ENCODE measurements at places on chromosomes 2 and 18.
A peak's percentile ranks its signal among the peaks of the same experiment; 100 is the strongest.

DNA sequence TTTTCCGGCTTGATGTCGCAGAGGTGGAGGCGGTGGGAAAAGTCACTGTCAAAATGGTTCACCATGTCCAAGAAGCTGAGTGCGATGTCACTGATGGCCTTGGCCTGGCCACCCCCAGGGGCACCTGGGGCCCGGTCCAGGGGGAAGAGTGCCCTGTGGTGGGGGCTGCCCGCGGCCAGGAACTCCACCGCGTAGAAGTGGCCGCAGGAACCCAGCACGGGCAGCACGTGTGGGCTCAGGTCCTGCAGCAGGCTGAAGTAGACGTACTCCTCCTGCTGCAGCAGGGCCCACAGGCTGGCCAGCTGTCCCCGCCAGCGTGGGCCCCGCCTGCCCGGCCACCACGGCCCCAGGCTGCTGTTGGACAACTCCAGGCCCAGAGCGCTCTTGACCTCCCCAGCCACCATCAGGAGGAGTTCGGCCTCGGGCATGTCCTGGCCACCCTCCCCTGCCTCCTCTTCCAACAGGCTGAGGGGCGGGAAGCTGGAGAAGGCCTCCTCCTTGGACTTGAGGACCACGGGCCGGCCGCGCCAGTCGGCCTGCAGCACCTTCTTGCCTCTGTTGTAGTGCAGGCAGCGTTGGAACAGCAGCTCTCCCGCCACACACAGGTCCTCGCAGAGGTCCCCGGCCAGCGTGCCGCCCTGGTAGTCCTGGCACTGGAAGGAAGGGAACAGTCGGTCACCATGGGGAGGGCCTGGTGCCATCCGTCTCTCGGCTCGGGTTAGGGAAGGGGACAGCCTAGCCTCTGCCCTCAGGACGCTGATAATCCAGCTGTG, 10.3 kb downstream of the DIPK1C start:
- peaks cover 33% of the 10 kb centered on the region for H3K27me3 ChIP-seq
- H3K27ac ChIP-seq = no peak overlapping the region
- no peak overlapping the region for H3K4me3 ChIP-seq
- no peaks in the 10 kb centered on the region for H3K36me3 ChIP-seq
- H3K4me1 ChIP-seq = peaks cover 7% of the 10 kb centered on the region

GRCh38 chr2:153072813-153073212, 354.4 kb downstream of the ARL6IP6 start:
- DNase-seq = no peak
- no peaks in the 10 kb centered on the region for H3K36me3 ChIP-seq
- no peak overlapping the region for H3K27ac ChIP-seq
- H3K27me3 ChIP-seq = no peaks in the 10 kb centered on the region
- H3K4me3 ChIP-seq = no peak overlapping the region
- peaks cover 2% of the 10 kb centered on the region for H3K4me1 ChIP-seq

- H3K27me3 ChIP-seq = no peaks in the 10 kb centered on the region
- no peaks in the 10 kb centered on the region for H3K36me3 ChIP-seq
- no peak overlapping the region for H3K27ac ChIP-seq
- no peak overlapping the region for H3K4me3 ChIP-seq
These were observed 601.7 kb upstream of the VRK2 start for GRCh38 chr2:57444752-57445430.

DNA sequence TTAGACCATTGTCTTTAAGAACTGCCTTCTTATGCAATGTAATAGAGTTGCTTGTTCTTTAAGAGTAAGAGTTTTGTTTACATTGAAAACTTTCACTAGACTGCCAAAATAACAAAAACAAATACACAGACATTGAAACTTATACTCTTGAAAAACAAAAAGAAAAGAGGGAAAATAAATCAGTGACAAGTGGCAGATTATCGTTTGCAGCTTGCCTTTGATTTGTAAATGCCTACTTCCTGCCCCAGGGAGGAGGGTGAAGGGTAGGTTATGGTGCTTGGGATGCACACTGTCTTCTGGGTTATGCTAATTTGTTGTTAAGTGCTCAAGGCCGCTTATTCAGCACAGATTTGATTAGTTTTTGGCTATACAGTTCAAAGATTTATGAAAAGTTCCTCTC, 198.7 kb downstream of the TGIF1 start:
- H3K27ac ChIP-seq = peak overlapping the region; percentile 52
- H3K4me1 ChIP-seq = peaks cover 28% of the 10 kb centered on the region
- H3K36me3 ChIP-seq = no peaks in the 10 kb centered on the region
- H3K4me3 ChIP-seq = no peak overlapping the region

GRCh38 chr2:181998041-181998835, 12.6 kb downstream of the PPP1R1C start:
- H3K4me3 ChIP-seq = no peak overlapping the region
- H3K36me3 ChIP-seq = no peaks in the 10 kb centered on the region
- DNase-seq = no peak
- no peaks in the 10 kb centered on the region for H3K27me3 ChIP-seq

DNA sequence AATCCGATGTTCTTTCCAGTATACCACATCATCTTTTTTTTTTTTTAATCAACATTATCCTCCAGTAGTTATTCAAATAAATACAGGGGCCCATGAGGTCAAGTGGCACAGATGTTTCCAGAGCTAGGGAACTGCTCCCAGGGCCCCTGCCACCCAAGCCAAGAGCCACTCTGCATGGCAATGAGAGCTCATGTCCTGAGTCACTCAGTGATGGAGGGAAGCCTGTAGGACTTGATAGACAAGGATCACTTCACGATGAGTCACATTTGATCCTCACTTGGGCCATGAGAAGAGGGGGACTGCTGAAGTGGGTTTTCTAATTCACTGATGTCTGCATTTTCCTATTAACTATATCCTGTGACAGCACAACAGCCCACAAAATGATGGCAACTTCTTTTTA, 127.0 kb upstream of the PKDCC start:
- H3K27ac ChIP-seq = no peak overlapping the region
- H3K36me3 ChIP-seq = no peaks in the 10 kb centered on the region
- no peak for DNase-seq
- no peak overlapping the region for H3K4me3 ChIP-seq

- peaks cover 25% of the 10 kb centered on the region for H3K27me3 ChIP-seq
- DNase-seq = no peak
- H3K4me3 ChIP-seq = no peak overlapping the region
- H3K36me3 ChIP-seq = no peaks in the 10 kb centered on the region
These were observed 37.5 kb upstream of the NCOA1 start for GRCh38 chr2:24453379-24454073.

- H3K4me1 ChIP-seq = peaks cover 46% of the 10 kb centered on the region
- DNase-seq = no peak
- H3K27ac ChIP-seq = no peak overlapping the region
These were observed 99.3 kb downstream of the SPTBN1 start for GRCh38 chr2:54555318-54555837.

DNA sequence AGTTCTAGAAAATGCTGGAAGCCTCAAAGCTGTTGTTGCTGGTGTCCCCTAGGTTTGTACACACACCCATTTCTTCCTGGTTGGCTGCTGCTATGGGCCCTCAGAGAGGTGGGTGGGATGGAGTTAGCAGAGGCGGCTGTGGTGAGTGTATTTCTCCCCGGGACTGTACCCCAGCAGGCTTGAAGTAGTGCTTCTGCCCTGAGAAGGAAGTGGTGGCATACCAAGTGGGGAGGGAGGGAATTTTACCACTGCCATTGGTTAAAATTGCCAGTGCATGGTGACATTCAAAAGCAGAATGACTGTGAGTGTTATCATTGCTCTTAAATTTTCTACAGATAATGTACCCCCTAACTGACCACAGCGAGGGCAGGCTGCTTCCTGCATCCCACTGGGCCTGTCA, 125.6 kb upstream of the CAPN13 start:
- no peak for DNase-seq
- peaks cover 6% of the 10 kb centered on the region for H3K27me3 ChIP-seq
- H3K4me3 ChIP-seq = no peak overlapping the region
- no peak overlapping the region for H3K27ac ChIP-seq

GRCh38 chr2:26557244-26557925, 79.5 kb upstream of the OTOF start:
- no peak overlapping the region for H3K27ac ChIP-seq
- no peaks in the 10 kb centered on the region for H3K36me3 ChIP-seq
- no peak for DNase-seq
- H3K4me3 ChIP-seq = no peak overlapping the region

GRCh38 chr2:209423562-209424198, at the start of gene MAP2:
MAP2 (plus strand) TSS chr2:209424047; CDS start chr2:209653171, 229,124 bp downstream.
- H3K4me1 ChIP-seq = peaks cover 12% of the 10 kb centered on the region
- H3K27me3 ChIP-seq = peaks cover 10% of the 10 kb centered on the region
- DNase-seq = peak; percentile 87
- H3K27ac ChIP-seq = peak within 1 kb of the TSS; percentile 86
- peak within 1 kb of the TSS; percentile 85 for H3K4me3 ChIP-seq
- no peaks in the 10 kb centered on the region for H3K36me3 ChIP-seq

DNA sequence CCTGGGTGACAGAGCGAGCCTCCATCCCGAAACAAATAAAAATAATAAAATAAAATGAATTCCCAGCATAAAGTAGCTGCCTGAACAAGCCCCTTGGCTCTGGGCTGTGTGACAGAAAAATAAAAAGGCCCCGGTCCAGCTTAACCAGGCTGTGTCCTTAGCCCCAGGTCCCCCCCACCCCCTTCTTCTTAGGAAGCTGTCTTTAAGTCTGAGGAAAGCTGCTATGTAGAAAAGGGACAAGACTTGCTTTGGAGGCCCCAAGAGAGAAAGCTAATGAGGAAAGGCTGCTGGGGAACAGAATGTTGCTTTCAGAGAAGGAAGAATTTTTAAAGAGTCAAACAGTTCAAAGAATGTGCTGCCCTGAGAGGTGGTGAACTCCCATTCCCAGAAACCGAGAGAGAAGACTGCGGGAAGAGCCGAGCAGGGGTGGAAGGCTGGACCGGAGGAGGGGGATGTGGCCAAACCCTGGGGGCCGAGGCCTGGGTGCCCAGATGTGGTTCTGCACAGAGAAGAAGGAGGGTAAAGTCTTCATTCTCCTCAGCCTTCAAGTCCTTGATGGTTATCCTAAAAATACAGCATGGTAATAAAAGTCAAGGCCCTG, 61.9 kb downstream of the CENPO start:
- no peak overlapping the region for H3K4me3 ChIP-seq
- H3K27me3 ChIP-seq = no peaks in the 10 kb centered on the region
- no peak for DNase-seq
- no peak overlapping the region for H3K27ac ChIP-seq
- H3K36me3 ChIP-seq = peaks cover 1% of the 10 kb centered on the region
- H3K4me1 ChIP-seq = no peaks in the 10 kb centered on the region

DNA sequence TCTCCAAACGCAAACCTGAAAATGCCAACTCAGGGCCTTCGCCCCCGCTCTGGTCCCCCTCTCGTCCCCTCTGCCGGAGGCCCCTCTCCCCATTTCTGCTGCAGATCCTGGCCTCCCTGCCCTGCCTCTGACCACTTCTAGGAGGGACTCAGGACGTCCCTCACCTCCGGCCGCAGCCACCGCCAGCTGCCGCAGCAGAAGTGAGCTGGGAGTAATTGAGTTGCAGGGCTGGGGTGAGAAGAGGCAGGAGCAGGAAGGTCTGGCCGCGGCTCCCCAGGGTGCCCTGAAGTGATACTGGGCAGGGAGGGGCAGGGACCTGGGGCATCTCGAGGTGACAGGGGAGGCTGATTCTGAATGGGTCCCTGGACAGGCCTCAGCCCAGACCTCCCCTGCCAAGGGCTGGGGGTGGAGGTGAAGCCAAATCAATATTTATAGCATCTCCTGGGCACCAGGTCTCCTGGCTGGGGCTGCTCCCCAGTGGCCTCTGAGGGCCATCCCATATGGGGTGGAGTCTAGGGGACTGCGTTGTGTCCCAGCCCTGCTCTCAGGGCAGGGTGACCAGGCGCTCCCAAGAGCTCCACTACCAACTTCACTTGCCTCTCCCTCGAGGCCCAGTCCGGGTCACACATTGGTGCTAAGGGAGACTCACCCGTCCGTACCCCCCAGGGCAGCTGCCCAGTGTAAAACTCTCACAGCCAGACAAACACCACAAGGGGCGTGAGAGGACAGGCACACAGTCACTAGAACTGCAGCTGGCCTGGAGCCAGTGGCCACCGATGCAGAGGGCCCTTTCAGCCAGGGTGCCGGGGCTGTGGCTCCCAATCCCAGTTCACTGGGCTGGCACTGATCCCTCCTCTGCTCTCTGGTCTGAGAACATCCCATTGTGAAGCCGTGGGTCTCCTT, 33.0 kb downstream of the KCNIP3 start:
- no peak for DNase-seq
- peaks cover 47% of the 10 kb centered on the region for H3K27me3 ChIP-seq
- H3K27ac ChIP-seq = no peak overlapping the region
- H3K36me3 ChIP-seq = no peaks in the 10 kb centered on the region
- peaks cover 13% of the 10 kb centered on the region for H3K4me1 ChIP-seq

DNA sequence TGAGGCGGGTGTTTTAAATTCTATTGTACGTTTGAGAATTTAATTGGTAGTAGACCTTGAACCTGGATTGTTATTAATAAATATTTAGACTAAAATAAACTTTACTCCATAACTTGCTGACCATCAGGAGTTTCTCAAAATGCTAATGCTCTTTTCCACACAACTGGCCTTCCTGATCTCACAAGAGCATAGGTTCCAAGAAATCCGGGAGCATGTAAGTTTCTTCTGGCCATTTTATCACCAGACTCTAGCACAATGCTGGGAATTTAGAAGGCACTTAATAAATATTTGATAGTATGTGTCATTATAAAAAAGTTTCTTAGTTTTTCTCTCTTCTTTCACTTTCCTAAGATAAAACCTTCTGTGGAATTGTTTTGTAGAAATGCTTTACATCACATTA, 2047.1 kb downstream of the SUCLG1 start:
- no peak for DNase-seq
- H3K4me3 ChIP-seq = no peak overlapping the region
- H3K4me1 ChIP-seq = no peaks in the 10 kb centered on the region
- H3K27ac ChIP-seq = no peak overlapping the region

- no peaks in the 10 kb centered on the region for H3K4me1 ChIP-seq
- H3K27me3 ChIP-seq = no peaks in the 10 kb centered on the region
- H3K4me3 ChIP-seq = no peak overlapping the region
- no peak for DNase-seq
These were observed 37.0 kb upstream of the YES1 start for GRCh38 chr18:849021-849420.

DNA sequence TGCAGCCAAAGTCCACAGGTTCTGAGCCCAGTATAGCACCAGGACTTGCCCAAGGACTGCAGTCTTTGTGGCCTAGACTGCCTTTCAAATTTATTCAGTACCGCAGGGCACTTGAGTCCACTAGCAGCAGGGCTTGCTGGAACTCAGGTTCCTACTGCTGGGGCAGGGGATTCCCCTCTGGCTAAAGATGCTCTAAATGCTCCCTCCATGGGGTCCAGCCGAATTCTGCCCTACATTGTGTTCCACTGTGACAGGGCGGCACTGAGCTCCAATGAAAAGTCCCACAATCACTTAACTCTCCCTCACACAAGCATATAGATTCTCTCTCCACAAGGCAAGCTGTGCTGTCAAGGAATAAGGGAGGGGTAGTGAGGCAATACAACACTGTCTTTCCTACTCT, 518.1 kb upstream of the VRK2 start:
- H3K27me3 ChIP-seq = no peaks in the 10 kb centered on the region
- no peaks in the 10 kb centered on the region for H3K36me3 ChIP-seq
- no peak for DNase-seq
- H3K4me1 ChIP-seq = no peaks in the 10 kb centered on the region
- no peak overlapping the region for H3K4me3 ChIP-seq

GRCh38 chr2:219765231-219765911, 137.9 kb downstream of the SLC4A3 start:
- no peaks in the 10 kb centered on the region for H3K36me3 ChIP-seq
- no peak for DNase-seq
- H3K27me3 ChIP-seq = peaks cover 20% of the 10 kb centered on the region
- no peak overlapping the region for H3K27ac ChIP-seq
- H3K4me1 ChIP-seq = no peaks in the 10 kb centered on the region

All from progenitor cell of endocrine pancreas (in vitro differentiated cells).